Activated CD8-positive, alpha-beta T cell treated with anti-CD3 and anti-CD28 coated beads, Interleukin-2, amount 10 ng/mL, durations not matched to agents 7 days and 5 days (primary cell): ENCODE measurements at places on chromosomes 4 and X.

DNA sequence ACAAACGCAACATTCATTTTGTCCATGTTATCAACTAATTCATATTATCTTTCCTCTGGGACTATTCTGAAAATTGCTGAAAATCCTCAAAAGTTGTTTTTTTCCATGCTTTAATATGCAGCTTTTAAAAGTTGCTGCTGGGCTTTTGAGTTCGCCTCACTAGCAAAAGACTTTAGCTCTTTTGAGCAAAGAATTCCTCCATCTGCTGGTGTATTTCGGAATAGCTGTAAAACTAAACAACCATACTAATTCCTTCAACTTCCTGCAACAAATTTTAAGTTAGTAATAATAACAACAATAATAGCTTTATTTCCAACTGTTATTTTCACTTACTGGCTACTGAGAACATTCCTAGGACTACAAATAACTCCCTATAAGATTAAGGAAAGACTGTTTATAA is 124.5 kb upstream of the PLAC1 start:
- DNase-seq = no peak

- DNase-seq = no peak
These were observed 2304.0 kb downstream of the ARAP2 start for GRCh38 chr4:33940281-33940680.

DNA sequence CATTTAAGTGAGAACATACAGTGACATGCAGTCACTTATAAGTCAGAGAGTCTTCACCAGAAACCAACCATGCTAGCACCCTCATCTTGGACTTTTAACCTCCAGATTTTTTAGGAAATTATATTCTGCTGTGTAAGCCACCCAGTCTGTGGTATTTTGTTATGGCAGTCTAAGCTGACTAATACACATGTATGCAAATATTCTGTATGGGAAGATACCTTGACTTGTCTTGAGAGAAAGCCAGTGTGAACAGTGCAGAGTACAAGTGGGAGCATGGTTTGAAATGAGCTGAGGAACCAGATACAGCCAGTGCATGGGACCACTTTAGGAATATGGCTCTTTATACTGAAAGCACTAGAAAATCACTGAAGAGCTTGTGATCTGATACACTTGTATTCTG is 110.4 kb upstream of the MAP9 start:
- no peak for DNase-seq

GRCh38 chr4:146916479-146917076 is 29.1 kb downstream of the TTC29 start:
- DNase-seq = peak; percentile 32

DNA sequence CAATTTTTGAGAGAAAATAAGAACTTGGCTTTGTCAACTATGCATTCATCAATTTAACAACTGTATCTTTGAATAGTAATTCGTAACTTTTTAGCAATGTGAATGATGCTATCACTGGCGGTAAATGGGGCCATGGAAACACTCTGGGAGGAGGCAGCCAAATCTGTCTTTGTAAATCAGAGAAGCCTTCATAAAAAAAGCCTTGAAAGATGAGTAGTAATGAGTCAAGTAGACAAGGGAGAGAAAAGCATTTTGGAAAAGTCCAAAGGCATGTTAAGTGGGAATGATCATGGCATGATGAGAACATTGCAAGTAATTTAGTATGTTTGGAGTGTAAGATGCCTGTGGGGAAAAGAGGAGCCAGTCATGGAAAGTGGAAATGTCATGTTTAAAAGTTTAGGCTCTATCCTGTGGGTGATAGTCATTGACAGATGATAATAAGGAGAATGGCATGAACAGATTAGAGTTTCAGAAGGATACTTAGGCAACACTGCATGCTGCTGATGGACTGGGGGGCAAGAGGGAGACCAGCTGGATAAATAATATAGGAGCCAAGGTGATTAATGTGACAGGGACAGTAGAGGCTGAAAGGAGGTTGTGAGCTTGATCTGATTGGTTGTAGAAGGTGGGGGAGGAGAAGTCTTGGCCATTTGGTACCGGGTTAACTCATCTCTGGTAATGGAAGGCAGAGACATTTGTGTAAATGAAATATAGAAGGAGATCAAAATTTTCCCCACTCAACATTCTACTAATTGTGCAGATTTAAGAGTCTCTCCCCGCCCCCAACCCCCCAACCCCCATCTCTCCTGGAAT is 16.3 kb downstream of the SPRY1 start:
- no peak for DNase-seq

DNA sequence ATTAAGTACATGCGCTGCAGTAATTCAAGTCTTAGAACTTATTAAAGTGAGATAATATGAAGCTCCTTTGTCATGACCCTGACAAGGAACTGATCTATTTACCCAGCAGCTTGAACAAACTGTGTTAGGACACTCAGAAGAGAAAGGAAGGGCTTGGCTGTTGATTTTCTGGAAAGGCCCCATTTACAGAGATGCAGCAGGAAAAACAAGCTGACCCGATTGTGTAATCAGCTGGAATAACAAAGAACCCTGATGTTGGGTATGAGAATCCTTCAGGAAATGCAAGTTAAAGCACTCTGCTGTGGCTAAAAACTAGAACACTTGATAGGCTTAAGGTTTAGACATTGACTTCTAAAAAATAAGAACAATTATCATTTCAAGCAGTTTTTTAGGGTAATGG is 64.8 kb downstream of the TBC1D9 start:
- no peak for DNase-seq

DNA sequence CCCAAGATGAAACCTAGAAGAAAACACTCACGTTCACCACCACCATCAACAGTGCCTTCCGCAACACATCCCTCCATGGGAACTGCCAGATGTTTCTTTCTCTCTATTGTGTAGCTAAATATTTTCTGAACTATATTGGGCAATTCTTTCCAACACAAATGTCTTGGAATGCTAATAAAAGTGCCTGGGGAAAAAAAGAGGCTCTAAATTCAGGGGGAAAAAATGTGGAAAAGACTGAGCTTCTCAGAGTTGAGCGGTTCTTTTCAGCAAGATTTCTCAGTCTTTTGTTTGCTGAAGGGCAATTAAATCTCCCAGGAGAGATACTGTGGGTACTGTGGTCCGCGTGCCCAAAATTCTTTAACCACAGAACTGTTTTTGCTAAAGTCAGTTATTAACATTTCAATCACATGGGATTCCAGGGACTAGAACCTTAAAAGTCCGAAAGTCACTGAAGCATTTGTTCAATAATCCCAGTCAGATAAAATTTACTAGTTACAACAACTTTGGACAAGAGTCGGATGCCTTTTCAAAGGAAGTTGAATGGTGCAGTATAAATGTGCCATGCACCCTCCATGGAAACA is 51.9 kb upstream of the DHRSX start:
- DNase-seq = no peak

DNA sequence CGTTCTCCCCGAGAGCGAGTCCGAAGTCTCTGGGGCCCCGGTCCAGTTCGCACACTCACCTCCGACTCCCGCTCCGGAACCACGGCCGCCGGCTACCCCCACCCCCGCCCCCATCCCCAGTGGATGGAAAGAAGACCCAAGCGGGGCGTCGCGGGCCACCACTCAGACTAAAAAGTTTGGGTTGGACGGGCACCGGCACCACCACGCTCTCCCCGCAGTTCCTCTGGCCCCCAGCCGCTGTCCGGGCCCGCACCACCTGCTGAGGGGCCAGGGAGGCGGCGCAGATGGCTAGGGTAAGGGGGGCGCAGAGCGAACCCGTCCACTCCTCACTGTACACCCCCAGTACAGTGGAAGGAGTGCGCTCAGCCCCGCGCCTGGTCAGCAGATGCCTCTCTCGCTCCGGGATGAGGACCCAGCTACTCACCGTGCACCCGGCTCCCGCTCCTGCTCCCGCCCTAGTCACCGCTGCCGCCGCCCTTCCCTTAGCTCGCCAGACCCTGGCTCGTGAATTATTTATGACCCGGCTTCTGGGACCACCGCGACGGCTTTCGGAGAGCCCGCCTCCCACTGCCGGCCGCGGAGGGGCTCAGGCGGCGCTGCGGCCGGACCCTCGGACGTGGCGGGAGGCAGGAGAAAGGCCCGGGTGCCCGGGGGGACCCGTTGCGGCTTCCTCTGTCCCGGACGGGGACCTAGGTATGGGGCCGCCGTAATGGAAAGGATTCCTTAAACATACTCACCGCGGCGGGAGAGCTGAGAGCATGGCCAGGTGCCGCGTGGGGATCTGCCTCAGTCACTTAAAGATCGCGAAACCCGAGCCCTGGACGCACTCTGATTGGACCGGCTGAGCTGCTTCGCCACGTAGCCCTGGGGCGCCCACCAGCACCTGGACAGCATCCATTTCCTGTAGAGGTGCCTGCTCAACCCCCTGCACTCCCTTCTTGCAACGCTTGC is at the start of gene PROM1:
Gene PROM1 (minus strand): TSS at position 783 of the 951 bp plus-strand sequence. CDS start 8,117 bp downstream, outside the sequence.
- DNase-seq = peak; percentile 24

DNA sequence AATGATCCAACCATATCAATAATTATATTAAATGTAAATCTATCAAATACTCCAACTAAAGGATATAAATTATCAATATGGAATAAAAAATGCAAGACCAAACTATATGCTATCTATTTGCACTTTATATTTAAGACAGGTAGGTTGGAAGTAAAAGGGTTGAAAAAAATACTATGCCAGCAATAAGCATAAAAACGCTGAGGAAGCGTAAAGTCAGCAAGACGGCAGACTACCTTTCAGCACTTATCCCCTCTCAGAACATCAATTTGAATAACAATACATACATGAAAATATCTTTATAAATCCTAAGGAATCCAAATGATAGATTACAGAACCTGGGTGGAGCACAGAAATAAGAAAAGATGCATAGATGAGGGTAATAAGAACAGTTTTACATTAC is 14.0 kb upstream of the GABRA3 start:
- no peak for DNase-seq

- no peak for DNase-seq
These were observed 164.6 kb downstream of the PRKX start for GRCh38 chrX:3548765-3549391.

DNA sequence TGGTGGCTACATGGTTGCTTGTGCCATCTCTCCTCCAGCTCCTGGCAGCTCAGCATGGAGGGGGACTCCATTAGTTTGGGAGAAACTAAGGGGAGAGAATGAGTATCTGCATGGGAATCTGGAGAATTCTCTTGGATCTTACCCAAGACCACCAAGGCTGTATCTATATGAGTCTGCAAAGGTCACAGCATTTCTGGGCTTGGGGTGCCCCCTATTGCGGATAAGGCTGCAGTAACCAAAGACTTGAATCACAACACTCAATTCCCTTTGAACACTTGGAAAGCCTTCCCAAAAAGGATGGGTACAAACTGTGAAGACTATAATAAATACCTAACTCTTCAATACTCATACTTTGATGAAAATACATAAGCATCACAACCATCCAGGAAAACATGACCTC is 623.5 kb upstream of the NR3C2 start:
- DNase-seq = no peak
